ENCODE measurements at places on chromosomes 7 and 10. TPM values are rescaled to one million over a fixed set of nuclear protein-coding genes. Genes with fewer than 3 reads are reported as not detected.

DNA sequence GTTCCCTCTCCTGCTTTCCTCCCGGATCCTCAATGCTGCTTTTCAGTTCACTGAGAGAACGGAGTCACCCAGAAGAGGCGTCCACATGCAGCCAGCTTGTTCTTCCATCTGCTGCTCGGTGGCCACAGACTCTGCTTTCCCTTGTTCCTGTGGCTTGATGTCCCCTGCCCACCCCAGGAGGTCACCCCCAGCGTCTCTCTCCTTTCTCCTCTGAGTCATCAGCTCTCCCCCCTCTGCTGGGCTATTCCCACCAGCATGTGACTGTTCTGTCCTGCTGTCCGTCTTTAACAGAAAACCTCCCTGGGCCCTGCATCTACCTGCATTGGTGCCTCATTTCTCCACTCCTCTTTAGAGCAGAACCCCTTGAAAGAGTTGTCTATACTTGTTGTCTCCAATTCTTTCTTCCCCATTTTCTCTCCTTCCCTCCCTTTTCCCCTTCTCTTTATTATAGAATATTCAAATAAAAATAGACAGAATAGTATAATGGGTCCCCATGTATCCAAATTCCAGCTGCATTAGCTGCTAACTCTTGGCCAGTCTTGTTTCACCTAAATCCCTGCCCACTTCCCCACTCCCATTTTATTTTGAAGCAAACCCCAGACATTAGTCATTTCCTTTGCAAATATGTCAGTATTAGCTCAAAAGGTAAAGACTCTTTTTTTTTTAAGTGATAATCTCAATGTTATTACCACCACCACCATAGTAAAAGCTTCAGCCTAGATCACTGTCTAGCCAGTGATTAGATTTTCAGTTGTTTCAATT lies 4.1 kb downstream of the ZNF282 start:
- peaks cover 65% of the 10 kb centered on the region for H3K36me3 ChIP-seq
- peaks cover 15% of the 10 kb centered on the region for H3K4me1 ChIP-seq
- no peaks in the 10 kb centered on the region for H3K27me3 ChIP-seq
- no peak overlapping the region for H3K27ac ChIP-seq
- no peak for DNase-seq

SPDYE2B gene
- polyA plus RNA-seq, result 0.54 TPM

DNA sequence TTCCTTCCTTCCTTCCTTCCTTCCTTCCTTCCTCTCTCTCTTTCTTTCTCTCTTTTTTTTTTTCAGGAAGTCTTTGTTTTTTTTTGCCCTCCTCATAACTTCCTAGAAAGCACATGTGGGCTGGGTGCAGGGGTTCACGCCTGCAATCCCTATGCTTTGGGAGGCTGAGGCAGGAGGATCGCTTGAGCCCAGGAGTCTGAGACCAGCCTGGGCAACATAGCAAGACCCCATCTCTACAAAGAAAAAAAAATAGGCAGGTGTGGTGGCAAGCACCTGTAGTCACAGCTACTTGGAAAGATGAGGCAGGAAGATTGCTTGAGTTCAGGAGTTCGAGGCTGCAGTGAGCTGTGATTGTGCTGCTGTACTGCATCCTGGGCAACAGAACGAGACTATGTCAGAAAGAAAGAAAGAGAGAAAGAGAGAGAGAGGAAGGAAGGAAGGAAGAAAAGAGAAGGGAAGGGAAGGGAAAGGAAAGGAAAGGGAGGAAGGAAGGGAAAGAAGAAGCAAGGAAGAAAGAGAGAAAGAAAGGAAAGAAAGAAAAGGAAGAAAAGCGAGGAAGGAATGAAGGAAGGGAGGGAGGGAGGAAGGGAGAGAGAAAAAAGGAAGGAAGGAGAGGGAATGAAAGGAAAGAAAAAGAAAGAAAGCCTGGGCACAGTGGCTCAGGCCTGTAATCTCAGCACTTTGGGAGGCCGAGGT lies 13.5 kb upstream of the BAIAP2L1 start:
- H3K4me3 ChIP-seq, result no peak overlapping the region
- no peaks in the 10 kb centered on the region for H3K36me3 ChIP-seq
- no peaks in the 10 kb centered on the region for H3K4me1 ChIP-seq
- H3K27me3 ChIP-seq, result no peaks in the 10 kb centered on the region

GRCh38 chr10:1544929-1545328 lies 192.4 kb downstream of the ADARB2 start:
- no peak overlapping the region for H3K27ac ChIP-seq
- H3K27me3 ChIP-seq, result no peaks in the 10 kb centered on the region
- peaks cover 3% of the 10 kb centered on the region for H3K36me3 ChIP-seq
- H3K4me1 ChIP-seq, result peaks cover 16% of the 10 kb centered on the region

POLR2J3 gene
- polyA plus RNA-seq, result 54.8 TPM

- no peak overlapping the region for H3K4me3 ChIP-seq
- H3K36me3 ChIP-seq, result no peaks in the 10 kb centered on the region
- peaks cover 14% of the 10 kb centered on the region for H3K27me3 ChIP-seq
Observed at GRCh38 chr7:158588085-158588877, 658 bp upstream of the PTPRN2 start.

All from spinal cord (tissue), 10 donors.